ENCODE measurements at places on chromosomes 7 and 10. TPM values are rescaled to one million over a fixed set of nuclear protein-coding genes. Genes with fewer than 3 reads are reported as not detected.

The TMEM196 gene
- not detected for total RNA-seq

The AKR1C2 gene
- not detected for total RNA-seq

The RPA3 gene
- total RNA-seq = 111 TPM

The ACHE gene
- 0.21 TPM for total RNA-seq

The BICC1 gene
- 0.11 TPM for total RNA-seq

The PLXDC2 gene
- total RNA-seq = not detected

The FGL2 gene
- 1.1 TPM for total RNA-seq

DNA sequence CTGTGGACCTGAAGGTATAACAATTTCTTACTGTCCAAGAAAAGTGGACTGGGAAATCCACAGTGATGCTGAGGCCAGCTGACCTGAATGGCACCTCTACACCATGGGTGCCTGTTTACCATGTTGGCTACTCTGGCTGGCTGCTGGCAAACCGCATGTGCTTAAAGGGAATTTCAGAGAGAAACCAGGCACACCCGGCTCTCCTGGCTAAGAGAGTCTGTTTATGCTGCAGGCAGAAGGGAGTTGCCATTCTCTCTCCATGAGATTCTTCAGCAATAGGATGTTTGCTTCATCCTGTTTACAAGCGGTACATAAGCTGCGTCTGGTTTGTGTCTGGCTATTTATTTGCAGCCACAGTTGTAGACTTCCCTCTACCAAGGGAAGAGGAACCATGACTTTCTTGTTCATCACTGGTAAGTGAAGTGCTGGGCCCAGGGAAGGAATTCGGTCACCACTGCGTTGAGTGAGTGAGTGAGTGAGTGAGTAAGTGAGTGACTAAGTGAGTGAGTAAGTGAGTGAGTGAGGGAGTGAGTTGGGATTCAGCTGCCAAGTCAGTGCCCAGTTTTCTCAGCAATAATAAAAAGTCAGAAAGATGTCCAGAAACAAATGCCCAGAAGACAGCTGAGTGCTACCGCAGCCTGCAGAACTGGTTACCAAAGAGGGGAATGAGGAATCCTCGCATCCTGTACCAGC is 90.4 kb downstream of the COBL start:
- no peak for DNase-seq

DNA sequence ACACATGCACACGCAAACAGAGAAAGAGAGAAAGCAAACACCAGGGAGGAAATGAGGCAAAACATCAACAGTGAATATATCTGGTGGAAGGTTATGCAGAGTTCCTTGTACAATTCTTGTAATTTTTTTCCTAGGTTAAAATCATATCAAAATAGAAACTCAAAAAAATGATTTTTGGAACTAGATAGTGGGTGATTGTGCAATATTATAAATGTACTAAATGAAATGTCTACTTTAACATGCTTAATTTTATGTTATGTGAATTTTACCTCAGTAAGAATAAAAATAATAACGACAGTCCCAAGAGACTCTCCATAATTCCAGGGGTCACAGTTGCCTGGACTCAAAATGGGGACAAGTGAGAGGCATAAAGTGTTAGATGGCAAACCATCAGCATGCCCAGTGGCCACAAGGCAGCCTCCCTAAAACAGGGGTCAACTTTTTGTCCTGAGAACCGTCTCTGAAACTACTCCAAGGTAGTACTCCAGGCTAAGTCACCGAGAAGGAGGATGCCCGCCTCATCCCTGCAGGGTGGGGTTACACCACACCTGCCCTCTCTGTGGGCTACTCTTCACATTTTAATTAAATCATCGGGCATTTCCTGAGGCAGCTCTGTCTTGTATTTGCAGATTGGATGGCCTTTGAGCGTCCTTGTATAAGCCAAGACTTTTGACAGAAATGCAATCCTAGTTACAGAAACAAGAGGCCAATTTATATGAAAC is 267.7 kb downstream of the ELMO1 start:
- DNase-seq = no peak

GRCh38 chr7:22477876-22478450 is 22.0 kb downstream of the STEAP1B start:
- DNase-seq = no peak

GRCh38 chr10:77510294-77510693 is 127.3 kb downstream of the KCNMA1 start:
- DNase-seq = no peak

DNA sequence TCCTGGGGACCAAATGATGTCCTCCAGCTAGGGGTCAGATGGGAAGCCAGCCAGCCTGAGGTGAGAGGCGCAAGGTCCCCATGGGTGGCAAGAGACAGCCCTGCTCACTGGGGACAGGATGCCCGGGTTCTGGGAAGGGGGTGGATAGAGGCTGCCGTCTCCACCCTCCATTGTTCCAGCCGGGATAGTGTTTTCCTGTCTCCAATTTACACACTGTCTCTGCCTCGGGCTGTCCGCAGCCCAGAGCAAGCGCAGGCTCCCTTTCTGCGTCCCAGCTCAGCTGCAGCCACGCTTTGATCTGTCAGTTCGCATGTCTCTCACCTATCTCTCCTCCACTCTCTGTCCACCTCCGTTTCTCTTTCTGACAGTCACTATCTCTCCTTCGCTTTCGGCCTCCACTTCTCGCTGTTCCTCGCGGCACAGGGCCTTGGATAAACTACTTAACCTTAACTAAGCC is 2.1 kb downstream of the EPHB4 start:
- DNase-seq = no peak

DNA sequence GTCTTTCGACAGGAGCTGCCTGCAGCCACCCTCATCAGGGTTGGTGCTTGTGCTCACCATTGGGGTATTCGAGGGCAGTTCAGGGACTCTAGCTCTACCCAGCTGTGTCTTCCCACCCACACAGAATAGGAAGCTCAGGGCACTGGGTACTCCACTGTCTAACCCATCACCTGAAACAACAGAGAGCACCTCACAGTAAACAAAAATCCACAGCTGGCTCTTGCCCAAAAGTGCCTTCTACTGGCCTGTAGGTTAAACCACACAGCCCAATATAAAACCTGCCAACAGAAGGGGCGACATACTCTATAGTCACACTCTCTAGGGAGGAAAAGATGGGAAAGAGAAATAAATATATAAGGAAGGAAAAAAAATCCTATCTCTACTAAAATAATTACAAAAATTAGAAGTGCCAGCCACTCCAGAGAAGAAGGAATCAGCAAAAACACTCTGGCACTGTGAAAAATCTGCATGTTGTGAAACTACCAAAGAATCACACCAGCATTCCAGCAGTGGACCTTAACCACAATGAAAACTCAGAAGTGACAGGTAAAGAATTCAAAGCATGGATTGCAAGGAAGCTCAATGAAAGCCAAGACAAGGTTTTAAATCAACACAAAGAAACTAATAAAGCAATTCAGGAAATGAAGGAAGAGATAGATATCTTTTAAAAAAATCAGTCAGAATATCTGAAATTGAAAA is 110.0 kb downstream of the HGF start:
- DNase-seq = no peak
